ENCODE measurements at places on chromosomes 13 and 19.

DNA sequence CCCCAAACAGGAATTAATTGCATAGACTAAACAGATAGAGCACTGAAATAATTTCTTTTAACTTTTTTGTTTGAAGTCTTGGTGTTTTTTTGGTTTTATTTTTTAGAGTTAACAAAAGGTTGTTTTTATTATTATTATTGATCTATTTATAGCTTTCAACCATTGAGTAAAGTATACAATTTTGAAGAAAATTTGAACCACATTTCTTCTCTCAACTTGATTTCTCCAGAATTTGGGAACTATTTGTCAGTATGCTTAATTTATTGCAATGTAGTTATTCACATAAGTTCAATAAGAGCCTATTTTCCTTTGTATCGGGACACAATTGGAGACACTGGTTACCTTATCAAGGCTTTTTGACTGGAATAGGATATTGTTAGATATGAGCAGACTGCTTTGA, 1045.6 kb upstream of the PCDH9 start:
- DNase-seq = no peak

- DNase-seq = no peak
Observed at GRCh38 chr13:39144391-39144790, 106.1 kb downstream of the NHLRC3 start.

- DNase-seq = no peak
Observed at GRCh38 chr19:58407658-58408151, 744 bp upstream of the ZNF584 start.

DNA sequence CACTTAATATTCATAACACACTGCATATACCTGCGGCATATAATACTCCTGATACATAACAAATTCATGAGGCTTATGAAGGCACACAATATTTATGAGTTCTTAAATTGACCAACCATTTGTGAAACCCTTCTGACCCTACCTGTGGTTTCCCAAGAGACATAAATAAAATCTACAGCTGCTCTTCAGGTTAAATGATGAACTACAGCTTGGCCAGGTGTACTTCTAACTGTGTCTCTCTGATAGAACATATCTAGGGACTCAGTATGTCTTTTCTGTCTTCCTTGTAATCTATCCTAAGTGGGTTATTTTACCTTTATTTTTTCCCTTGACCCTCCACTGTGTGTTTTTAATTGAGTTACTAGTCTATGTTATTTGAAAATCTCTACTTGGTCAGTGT, 189.9 kb upstream of the UFM1 start:
- DNase-seq = no peak

DNA sequence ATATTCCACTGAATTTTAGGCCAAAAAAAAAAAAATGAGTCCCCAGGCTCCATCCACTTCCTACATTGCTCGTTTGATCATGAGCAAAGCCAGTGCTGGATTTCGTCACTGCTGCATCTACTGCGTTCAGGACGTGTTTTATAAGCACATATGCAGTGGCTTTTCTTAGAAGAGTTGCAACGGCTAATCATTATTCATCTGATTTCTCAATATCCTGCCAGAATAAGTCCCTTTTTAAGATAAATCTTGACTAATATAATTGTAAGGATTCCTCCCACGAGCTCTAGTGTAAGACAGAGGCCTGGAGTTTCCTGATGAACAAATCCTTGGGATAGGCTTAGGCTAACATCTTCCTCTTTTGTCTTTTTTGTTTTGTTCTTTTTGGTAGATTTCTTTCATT, 19.5 kb downstream of the FAM124A start:
- no peak for DNase-seq
